Fibroblast of the aortic adventitia (primary cell): ENCODE measurements at places on chromosomes 7 and 10. TPM values are rescaled to one million over a fixed set of nuclear protein-coding genes. Genes with fewer than 3 reads are reported as not detected.
A peak's percentile ranks its signal among the peaks of the same experiment; 100 is the strongest.

DNA sequence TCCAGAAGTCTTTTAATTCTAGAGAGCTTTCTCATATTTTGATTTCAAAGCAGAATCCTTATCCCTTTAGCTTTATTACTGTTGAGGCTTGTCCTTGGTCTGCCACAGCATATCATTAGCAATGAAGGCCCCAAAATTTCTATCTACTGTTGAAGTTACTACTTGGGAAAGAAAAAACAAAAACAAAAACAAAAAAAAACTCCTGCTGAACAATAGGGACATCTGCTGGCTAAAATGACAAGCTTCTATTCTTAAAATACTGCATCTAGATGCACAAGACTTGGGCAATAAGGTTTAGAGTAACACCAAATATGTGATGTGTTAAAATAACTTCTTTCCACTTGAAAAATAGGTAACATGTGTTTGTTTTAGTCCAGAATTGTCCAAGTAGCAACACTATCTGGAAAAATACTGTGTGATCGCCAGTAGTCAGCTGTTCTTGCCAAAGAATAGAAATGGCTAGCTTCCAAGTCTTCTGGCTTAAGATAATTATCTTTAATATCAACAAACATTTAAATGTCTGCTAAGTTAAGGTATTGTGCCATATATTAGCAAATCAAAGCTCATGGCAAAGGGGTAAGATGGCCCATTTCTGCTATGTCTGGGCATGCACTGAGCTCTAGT lies 3.8 kb upstream of the DMTF1 start:
- DNase-seq = peak; percentile 63

DNA sequence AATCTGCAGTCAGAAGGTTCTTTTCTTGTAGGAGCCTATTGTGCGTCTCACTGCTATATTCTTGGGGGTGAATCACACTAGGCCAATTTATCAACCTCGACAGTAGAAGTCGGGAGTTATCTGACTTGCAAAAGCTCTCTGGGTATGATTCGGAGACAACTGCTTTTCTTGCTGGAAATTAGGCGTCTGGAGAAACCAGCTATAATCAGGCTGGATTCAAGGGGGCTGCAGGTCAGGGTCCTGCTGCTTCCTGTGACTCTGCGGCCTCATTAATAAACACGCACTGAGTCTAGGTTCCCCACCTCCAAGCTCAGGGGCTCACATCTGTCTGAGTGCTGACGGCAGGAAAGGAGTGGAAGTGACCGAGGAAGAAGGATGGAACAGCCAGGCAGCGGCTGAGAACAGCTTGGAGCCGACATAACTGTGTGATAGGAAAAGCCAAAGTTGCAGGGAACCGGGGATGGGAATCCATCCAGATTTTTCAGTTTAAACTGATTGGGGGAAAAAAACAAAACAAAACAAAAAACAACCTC lies 184.6 kb downstream of the FANK1 start:
- DNase-seq = peak; percentile 95

GRCh38 chr10:96614515-96614914 lies 27.7 kb upstream of the TM9SF3 start:
- peak; percentile 29 for DNase-seq

- no peak for DNase-seq
These were observed 470.8 kb upstream of the ADARB2 start for GRCh38 chr10:2208106-2208505.

GRCh38 chr7:322111-322671 lies 32.2 kb downstream of the FOXL3 start:
- peak; percentile 17 for DNase-seq

DNA sequence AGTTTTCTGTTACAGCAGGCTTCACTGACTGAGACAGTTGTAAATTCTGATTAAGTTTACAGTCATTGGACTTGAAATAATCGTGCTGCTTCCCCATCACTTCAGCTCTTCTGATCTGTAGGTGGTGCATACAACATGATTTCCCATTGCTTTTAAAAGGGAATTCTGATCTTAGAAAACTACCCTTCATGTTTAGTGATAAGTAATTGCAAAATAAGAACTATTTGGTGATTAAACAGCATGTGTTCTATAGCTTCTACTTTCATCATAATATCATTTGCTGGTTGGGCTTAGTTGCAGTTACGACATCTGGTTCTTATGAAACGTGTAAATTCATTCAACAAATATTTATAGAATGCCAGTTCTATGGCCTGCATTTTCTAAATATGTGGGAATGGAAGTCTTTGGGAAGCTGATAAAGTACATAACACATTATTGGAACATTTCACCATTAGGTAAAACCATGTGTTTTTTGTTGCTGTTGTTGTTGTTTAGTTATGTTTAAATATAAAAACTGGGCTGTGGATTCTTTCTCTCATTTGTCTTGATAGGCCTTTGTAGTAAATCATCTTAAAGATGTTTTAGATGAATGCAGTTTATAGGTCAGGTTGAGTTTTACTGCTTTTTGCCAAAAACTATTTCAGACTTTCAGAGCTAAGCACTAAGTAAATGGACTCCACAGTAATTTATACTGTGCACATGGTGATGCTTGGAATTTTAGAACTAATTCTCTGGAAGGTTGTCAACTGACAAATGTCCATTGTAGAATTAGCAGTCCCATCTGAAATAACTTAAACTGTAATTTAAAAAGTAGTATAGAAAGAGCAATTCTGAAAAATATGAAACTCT lies 13.1 kb downstream of the GNAI1 start:
- DNase-seq = peak; percentile 90

DNA sequence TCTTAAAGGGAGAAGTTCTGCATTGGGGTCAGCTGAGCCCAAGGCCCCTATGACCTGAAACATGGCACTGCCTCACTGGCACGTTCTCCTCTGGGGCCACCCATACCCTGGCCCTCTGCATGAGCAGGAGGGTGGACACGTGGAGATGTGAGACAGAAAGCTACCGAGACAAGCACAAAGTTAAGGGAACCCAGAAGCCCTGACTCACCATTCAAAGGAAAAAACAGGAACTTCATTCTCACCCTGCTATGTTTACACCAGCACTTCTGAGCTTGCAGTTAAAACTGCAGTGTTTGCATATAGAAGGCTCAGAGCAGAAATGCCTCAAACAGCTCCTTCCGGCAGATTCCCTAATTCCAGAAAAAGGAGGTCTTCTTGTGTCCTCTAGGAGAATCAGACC lies 41.7 kb downstream of the DENND11 start:
- no peak for DNase-seq

DNA sequence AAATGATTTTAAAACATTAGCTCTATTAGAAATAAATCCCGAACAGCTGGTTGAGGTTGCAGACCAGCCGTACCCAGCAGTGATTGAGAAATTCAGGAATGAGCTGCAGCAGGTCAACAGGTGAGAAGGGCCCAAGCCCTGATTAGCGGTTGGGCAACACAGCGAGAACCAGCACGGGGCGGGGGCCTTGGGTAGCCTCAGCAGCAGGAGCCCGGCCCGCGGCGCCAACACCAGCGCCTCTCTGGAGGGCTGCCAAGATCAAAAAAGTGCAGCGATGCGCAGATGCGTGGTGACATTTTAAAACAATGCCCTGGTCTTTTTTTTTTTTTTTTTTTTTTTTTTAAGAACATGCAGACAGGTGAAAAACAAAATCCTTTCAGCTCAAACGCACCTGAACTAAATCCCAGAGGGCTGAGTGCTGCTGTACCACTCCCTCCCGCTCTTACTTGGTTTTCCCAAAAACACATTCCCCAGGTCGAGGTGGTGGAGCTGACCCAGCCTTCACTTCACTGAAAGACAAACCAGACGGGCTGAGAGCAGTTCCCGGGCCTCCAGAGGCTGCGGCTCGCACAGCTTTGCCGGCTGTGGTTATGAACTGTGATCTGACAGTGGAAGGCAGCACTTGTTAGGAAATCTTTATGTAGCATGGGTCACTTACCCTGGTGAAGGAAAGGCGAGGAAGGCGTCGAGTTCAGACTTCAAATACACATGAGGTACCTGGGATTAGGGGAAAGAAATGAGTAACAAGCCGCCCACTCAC lies 579.4 kb downstream of the SDK1 start:
- DNase-seq = no peak

GRCh38 chr7:43865277-43865676 lies 4.0 kb downstream of the MRPS24 start:
- DNase-seq = no peak

The MEST gene
- total RNA-seq = 63.0 and 236 TPM in 2 replicates

The SGCE gene
- total RNA-seq = 77.4 and 100 TPM in 2 replicates

The GIMAP2 gene
- total RNA-seq = 0.27 and 0.98 TPM in 2 replicates

The BRI3 gene
- total RNA-seq = 22.5 and 105 TPM in 2 replicates

The UTF1 gene
- total RNA-seq = not detected in 2 replicates

The PFKFB3 gene
- total RNA-seq = 9.4 and 23.0 TPM in 2 replicates
